Progenitor cell of endocrine pancreas (in vitro differentiated cells): ENCODE measurements at places on chromosomes 12 and 14.

GRCh38 chr14:83255015-83255726 lies 1721.5 kb upstream of the SEL1L start:
- DNase-seq = no peak

- DNase-seq = no peak
Measured at GRCh38 chr14:94021416-94022157, 4.6 kb upstream of the OTUB2 start.

DNA sequence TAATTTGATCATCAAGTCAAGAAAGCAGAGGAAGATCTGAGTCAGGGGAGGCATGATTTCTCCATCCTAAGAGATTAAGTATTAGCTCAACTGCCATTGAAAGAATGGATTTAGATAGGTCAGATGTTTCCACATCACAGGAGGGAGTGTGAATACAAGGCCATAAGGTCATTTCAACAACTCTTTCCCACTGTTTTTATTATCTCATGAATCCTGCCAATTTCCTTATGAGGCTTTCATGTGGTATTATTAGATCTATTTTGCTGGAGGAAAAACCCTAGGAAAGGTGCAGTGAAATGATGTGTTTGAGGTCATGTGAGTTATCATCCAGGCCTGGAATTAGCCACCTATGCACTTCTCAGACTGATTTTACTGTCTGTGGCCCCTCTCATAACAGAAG lies 269.0 kb downstream of the NOVA1 start:
- no peak for DNase-seq

GRCh38 chr14:74886001-74886400 lies 4.3 kb downstream of the DLST start:
- no peak for DNase-seq

DNA sequence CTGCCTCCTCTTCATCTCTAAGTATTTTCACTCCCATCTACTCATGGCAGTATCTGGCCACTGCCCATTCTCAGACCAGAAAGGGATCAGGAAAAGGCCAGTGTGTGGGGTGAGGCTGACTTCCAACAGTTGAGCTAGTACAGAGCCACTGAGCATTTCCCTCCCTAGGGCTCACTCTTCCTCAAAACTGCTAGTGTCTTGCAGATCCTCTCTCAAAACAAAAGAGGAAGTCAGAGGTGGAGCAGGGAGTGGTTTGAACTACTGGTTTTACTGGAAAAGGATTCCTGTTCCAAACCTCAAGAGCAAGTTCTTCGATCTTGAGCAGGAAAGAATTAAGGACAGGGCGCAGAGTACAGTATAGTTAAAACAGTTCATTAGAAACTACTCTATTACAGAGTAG lies 11.7 kb upstream of the RNASE10 start:
- no peak for DNase-seq

DNA sequence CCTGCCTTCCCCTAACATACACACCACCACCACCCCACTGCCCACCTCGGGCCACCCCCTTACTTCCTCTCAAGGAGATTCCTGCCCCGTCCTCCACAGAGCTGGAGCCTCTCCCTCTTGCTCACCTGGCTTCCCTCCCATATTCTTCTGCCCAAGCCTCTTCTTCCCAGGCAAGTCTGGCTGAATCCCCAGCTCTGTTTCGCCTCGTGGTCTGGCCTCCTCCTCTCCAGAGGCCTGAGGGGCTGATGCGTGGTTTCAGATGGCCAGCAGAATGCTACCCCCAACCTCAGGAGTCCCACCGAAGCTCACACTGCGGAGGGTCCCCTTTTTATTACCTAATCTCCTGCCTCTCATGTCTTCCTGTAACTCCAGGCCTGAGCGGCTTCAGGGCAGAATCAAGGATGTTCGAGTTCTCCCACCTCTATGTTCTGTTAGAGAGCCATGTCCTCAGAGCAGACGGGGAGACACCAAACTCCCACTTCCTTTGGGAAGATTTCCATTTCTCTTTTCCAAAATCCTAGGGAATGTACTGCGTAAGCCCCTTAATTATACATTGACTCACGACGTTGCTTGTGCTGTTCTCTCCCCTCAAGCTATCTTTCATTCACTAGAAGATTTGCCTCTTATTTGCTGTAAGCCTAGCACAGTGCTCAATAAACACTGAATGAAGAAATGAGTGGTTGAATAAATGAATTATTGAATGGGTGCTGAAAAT lies 33.9 kb upstream of the LTBP2 start:
- no peak for DNase-seq

DNA sequence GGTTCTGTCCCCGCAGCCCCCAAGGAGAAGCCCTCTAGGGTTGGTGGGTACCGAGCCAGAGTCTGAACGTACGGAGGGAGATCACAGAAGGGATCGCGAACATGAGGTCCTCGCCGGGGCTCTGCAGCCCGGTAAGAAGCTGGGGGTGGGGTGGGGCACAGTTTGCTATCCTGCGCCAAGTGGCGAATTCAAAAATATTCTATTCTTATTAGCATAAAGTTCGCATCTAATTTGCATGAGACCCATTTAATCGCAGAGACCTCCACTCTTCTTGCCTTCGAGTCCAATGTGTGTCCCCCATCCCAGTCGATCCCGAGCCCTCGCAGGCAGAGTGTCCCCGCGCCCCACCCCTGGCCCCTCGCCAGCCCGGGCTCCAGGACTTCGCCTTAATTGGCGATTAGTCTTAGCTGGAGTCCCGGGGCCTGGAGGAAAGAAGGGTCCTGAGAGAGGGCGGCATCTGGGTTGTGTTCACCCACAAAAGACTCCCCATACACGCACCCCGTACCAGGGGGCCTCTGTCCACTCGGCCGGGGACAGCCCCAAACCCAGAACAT lies 604 bp upstream of the ARHGEF25 start:
- DNase-seq = no peak

DNA sequence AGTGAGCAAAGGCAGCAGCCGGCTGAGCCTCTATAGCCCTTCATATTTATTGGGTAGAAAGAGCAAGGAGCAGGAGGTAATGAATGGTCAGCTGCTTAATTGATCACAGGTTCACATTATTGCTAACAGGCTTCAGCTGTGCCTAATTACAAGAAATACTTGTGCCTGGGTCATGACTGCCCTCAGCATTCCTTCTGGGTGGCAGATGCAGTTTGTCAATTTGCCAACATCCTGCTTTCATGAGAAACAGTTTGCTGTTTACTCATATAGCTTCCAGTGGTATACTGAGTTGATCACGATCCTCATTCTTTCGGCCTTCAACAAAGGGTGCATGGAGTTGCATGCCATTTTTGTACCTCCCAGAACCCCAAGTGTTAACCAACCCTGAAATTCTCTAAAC lies 81.0 kb upstream of the PLEKHG7 start:
- DNase-seq = no peak

DNA sequence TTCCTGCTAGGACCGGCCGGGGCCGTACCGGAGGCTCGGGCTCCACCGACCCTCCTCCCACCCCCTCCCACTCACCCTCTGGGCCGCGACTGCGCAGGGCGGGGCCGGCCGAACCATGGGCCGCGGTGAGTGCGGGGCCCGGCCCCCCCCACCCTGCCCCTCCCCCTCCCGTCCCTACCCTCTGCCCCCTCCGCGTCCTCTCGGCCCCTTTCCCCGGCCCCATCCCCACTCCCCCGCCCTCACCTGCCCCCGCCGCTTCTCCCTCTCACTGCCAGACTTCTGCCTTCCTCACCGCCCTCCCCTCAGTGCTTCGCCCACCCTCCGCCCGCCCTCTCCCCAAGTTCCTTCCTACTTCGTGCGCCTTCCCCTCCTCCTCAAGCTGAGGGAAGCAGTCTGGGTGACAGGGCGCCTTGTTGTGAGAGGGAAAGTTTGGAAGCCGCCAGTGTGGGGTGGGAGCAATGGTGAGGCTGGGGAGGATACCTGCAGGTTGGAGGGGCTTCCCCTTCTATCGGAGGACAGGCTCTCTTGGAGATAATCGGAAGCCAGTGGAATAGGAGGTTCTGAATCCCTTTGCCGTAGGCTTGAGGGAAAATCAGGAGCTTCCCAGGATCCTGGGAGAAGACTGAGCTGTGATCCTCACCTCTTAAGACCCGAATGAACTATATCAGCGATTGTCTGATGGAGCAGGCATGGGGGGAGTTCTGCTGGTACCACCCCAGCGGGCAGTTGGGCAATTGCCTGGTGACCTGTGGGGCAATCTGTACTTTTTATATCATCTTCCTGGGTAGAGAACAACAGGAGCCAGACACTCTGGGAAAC lies 472 bp downstream of the MBD6 start:
- DNase-seq = peak; percentile 37

DNA sequence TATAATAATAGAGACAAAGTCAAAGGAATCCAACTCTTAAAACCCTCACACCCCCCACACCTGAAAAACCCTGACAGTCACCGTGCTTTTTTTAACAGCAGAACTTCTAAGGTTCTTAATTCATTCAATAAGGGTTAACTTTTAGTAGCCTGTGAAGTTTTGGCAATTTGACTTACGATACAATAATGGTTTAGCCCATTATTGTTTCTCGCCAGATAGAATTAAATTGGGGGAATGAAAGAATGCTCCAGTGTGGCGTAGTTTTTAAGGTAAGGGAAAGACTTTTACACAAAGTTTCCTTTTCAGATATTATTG lies 604 bp upstream of the MAGOHB start:
- no peak for DNase-seq

DNA sequence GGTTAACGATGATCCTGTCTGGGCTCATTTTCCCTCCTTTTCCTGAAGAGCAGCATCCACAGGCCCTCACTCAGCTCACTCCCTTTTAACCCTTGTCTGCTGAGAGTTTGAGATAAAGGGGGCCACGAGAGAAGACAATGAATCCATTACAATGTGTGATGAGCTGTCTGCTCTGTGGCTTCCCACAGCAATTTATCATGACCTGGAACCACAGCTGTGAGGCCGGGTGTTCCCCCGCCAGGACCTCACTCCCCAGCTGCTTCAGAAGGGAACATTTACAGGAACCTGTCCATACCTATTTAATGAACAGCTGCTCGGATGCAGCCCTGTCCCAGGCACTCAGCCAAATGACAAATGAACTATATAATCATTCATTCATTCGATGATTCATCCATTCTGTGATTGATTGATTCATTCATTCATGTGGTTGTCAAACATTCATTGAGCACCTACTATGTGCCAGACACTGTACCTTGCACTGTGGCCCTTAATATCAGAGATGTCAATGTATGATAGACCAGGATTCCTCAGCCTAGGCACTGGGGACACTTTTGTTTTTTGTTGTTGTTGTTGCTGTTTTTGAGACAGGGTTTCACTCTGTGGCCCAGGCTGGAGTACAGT lies 18.5 kb upstream of the P2RX7 start:
- DNase-seq = no peak

DNA sequence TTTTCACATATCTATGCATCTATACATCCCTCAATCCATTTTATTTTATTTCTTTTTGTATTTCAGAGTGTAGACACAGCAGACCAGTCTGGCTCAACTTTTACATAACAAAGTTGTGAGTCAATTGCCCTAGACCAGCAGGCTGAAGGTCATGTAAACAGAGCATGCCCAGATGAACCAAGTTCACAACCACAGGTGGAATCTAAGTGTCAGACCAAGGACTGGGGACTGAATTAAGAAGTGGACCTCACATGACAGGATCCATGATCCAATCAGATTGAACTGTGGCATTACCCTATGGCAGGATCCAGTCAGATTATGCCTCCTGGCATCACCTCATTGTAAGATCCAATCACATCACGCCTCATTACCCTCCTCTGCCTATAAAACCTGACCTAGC lies 455.8 kb downstream of the SOX5 start:
- DNase-seq = no peak

DNA sequence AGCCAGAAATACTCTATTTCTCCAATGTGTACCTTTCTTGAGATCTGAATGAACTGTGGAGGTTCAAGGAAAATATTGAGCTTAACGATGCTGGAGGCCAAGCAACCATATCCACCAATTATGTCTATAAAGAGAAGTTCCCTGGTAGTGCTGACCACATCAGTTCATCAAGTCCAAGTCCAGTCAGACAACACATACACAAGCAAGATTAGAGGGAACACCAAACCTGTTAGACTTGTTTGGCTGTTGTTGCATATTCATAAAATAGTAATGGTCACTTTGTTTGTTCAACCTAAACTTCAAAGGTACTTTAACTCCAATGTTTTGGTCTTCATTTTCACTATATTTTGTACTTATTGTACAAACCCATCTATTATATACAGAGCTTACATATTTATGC lies 81.6 kb downstream of the LMO3 start:
- no peak for DNase-seq

GRCh38 chr12:89856431-89856830 lies 147.8 kb upstream of the ATP2B1 start:
- no peak for DNase-seq

GRCh38 chr14:99540196-99541032 lies 59.2 kb downstream of the CCNK start:
- no peak for DNase-seq

- DNase-seq = no peak
Measured at GRCh38 chr12:101670007-101670671, 27.3 kb upstream of the CHPT1 start.

- no peak for DNase-seq
Measured at GRCh38 chr12:23895792-23896218, 53.7 kb downstream of the SOX5 start.
